ENCODE measurements at places on chromosomes 3 and 15.

- no peak for DNase-seq
Measured at GRCh38 chr3:178690571-178690970, 154.3 kb downstream of the KCNMB2 start.

DNA sequence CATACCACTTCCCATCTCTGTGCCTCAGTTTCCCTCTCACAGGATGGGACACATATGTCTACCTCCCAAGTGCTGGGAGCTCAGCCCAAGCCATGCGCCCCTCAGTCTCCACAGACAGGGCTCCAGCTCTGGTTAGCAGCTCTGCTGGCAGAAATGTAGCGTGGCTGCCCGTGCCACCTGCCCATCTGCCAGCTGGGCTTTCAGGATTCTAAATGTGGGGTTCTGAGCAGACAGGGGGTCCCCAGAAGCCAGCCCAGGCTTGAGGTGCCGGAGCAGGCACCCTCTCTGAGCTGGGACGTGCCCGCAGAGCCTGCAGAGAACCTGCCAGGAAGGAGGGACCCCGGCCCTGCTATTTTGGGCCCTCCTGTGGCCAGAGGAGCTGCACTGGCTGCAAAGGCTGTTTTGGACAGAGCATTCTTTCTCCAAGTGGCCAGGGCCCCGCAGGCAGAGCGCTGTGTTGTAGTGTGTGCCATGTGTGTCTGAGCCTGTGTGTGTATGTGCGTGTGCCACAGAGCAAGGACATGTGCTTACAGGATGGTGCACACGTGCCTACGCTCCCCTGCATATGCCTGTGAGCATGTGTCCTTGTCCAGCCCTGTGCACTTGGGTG is 31.7 kb downstream of the PSTPIP1 start:
- DNase-seq: no peak

DNA sequence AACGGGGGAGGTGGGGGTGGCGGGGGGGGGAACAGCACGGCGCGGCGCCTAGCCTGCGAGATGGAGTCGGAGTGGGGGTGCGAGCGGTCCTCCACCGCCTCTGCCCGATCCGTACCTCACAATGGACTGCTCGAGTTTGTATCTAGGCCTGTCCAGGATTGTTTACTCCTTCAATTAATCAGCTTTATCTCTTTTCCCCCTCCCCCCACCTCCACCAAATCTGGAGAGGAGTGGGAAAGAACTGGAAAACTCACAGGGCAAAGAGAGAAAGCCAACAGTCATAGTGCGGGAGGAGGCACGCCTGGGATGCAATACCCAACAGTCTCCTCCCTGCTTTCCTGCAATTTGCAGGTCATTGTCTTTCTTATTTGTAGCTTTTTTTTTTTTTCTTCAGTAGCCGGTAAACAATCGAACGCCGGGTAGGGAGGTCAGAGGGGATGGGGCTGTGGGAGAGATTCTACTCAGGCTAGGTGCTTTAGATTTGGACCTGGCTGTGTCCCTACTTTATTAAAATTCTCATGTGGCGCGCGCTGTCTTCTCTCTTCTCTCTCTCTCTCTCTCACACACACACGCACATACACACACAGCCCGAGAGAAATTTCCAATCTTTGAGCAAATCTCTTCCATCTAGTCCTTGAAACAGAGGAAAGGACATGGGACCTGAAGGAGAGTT is 6.9 kb upstream of the MEIS2 start:
- no peak for DNase-seq

DNA sequence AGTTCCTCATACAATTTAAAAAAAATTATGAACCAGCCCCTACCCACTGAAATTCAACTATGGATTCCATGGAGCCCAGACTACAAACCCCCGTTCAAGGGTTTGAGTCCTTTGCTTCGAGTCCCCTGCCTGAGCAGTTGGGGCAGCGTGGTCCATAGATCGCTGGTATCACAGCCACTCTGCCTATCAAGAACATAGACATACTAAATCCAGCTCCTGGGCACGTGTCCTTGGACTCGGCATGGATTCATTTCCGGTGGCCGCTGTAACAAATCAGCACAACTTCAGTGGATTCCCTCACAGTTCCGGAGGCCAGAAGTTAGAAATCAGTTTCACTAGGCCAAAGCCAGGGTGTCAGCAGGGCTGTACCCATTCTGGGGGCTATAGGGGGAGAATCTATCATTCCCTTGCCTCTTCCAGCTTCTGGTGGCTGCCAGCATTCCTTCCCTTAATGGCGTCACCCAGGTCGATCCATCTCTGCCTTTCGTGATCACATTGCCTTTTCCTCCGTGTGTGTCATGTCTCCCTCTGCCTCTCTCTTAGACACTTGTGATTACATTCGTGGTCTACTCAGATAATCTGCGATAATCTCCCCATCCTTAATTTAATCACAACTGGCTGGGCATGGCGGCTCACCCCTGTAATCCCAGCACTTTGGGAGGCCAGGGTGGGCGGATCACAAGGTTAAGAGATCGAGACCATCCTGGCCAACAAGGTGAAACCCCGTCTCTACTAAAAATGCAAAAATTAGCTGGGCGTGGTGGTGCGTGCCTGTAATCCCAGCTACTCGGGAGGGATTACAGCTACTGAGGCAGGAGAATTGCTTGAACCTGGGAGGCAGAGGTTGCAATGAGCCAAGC is 4.6 kb upstream of the TMEM44 start:
- DNase-seq: no peak

DNA sequence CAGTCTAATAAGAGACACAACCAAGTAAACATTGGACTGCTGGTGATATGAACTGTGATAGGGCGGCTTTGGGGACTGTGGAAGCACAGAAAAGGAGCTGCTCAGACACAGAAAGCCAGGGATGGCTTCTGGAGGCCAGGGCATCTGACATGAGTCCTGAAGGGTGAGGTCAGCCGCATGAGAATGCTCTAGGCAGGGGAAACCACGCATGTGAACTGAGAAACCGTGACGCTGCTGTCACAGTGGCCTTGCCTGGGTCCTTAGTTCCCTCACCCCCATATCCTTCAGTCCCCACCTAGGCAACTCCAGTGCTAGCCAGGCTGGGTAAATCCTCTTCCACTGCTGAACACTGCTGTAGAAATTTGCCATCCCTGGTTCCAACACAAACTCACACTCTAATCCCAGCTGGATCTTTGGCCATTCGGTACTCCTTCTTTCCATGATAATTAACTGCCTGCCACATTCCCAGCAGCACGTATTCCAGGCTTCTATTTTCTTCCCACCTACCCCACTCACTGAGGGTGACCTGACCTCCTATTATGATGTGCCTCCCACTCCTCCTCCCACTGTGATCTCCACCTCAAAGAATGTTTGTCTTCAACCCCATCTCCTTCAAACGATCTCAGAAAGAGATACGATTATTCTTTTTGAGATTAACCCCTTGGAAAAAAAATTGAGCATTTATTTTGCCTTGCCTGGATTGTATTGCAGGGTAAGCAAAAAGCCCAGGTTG is 31.4 kb downstream of the CRYGS start:
- no peak for DNase-seq

- DNase-seq: no peak
Measured at GRCh38 chr3:43770426-43771103, 79.8 kb downstream of the ABHD5 start.

GRCh38 chr3:152508705-152509104 is 240.0 kb downstream of the MBNL1 start:
- no peak for DNase-seq

DNA sequence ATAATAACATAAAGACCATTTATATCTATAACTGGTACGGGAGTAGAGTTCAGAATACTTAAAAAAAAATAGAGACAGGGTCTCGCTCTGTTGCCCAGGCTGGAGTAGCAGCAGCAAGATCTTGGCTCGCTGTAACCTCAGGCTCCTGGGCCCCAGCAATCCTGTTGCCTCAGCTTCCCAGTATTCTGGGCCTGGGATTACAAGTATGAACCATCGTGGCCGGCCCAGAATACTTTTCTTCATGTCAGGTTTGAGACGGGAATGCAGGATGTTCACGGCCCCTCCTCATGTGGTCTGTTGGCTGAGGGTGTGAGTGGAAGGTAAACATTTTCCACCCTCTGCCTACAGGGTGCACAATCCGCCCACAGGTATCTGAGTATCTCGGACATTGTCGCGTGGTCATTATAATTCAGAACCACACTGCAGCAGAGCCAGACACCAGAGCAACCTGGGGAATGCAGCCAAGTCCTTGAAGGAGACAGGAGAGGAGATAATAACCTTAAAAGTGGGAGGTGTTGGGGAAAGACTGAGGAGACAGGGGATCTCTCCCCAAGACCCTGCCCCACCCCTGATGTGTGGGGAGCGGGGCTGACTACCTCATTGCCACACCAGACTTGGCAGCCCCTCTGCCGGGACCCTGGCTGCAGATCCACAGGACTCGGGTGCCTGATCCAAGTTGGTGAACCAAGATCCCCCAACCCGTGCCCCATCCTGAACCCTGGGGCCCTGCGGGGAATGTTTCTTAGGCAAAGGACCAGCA is 106.8 kb downstream of the ADCY5 start:
- no peak for DNase-seq
